Activated CD4-positive, alpha-beta T cell treated with anti-CD3 and anti-CD28 coated beads, Interleukin-2, amount 50 U/mL, for 48 hours (primary cell): ENCODE measurements at places on chromosomes 7 and 10.

- DNase-seq, result no peak
These were observed 115.6 kb downstream of the FANK1 start for GRCh38 chr10:126011995-126012394.

DNA sequence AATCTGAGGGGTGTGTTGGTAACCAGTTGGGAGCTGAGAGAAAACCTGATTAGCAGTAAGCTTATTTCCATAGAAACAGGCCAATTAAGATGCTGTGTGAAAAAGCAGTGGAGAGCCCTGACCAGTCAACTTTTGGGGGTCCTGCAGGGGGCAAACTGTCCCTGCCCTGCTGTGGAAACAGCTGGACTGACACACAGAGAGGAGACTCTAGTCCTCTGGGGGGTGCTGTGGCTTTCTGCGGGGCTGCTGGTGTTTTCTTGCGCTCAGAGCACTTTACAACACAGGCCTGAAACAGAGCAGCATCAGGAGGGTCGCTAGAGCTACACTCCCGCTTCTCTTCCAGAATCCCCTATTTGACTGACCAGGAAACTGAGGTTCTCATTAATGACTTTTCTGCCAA, 546.9 kb upstream of the GALNT17 start:
- DNase-seq, result no peak

GRCh38 chr7:32093415-32094408, 23.5 kb upstream of the PDE1C start:
- no peak for DNase-seq

GRCh38 chr10:6052247-6053221, 9.6 kb downstream of the IL2RA start:
- DNase-seq, result peak; percentile 89

GRCh38 chr7:132907380-132907940, 174.4 kb downstream of the CHCHD3 start:
- DNase-seq, result no peak

- DNase-seq, result no peak
These were observed 397.8 kb downstream of the AUTS2 start for GRCh38 chr7:69996121-69996520.

GRCh38 chr7:15303357-15303756, 258.5 kb downstream of the AGMO start:
- DNase-seq, result no peak
